ENCODE measurements at places on chromosomes 5 and 9.
A peak's percentile ranks its signal among the peaks of the same experiment; 100 is the strongest.

- DNase-seq: no peak
These were observed 62.9 kb downstream of the SLC28A3 start for GRCh38 chr9:84277646-84278045.

DNA sequence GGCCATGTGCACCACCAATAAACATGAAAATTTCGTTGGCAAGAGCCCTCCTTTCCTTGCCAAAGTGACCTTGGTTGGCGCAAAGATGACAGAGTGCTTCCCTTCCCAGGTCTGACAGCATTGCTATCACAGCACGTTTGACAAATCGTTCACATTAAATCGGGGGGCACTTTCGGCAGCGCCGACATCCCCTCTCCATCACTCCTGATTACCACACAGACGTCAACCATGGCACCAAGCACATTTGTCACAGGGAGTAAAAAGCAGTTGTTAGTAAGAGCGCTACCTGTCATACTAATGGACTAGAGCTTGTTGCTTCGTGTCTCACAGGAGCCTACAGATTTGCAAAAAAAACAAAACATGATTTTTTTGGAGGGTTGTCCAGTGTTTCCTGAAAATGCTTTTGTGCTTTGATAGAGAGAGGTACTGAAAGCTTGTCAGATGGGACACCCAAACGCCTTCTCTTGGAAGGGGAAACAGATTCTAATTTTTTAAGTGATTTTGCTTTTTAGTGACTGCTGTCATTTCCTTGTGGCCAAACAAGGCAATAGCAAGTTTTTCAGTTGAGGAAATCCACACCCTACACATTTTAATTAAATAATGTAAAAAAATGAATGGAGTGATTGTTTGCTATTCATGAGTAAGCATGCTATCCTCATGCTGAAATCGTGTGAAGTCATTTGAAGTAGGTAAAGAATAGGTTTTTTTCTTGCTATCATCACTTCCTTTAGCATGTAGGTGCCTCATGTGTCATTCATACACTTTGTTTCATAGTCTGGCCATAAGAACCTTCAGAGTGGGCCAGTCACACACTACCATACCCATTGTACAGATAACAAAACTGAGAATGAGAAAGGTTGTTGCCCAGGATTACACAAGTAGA, 682.8 kb upstream of the WWC1 start:
- DNase-seq: no peak

DNA sequence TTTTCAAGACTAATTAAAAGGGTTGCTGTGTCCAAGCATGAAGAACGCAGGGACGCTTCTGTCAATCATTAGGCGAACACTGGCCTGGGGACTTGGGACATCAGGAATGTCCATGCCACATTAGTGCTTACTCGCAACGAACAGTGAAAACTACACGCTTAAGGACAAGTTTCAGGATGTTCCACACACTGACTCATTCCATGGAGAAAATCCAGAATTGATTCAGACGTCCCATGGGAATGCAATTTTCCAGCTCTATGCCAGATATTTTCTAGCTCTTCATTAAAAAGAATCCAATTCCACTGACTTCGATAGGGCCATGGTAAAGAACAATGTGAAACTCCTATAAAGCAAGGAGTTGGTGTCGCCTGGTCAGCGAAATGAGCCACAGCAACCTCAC, 98.2 kb downstream of the CAMSAP1 start:
- no peak for DNase-seq

GRCh38 chr5:141510850-141511601, 22.1 kb downstream of the PCDHGC5 start:
- DNase-seq: no peak

GRCh38 chr5:68303038-68303738, 87.6 kb downstream of the PIK3R1 start:
- DNase-seq: no peak

GRCh38 chr9:137077010-137077747, at the start of gene UAP1L1:
TSS of gene UAP1L1 (plus strand) at chr9:137077517. CDS start at chr9:137077533, 16 bp downstream.
- peak; percentile 51 for DNase-seq

- DNase-seq: no peak
These were observed 35.5 kb downstream of the PIP5K1B start for GRCh38 chr9:68740561-68740960.

- no peak for DNase-seq
These were observed 315.5 kb upstream of the RGMB start for GRCh38 chr5:98458004-98458403.

- no peak for DNase-seq
These were observed 395.8 kb downstream of the KDM4C start for GRCh38 chr9:7153566-7153965.

DNA sequence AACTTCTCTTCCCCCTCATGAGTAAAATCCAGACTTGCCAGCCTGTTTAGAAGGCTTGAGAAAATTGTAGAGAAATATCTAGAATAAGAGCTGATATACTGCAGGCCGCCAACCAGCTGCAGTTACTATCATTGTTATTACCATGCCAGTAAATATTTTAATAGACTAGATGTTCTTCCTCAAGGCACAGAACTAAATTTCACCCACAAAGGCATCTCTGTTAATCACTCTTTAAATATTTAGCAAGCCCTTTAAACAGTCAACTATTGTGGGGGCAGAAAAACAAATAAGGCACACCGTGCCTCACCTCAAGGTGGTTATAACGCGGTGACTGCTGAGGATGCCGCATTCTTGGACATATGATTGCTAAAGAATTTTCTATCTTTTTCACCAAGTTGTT, 147.0 kb downstream of the SPOCK1 start:
- DNase-seq: no peak

DNA sequence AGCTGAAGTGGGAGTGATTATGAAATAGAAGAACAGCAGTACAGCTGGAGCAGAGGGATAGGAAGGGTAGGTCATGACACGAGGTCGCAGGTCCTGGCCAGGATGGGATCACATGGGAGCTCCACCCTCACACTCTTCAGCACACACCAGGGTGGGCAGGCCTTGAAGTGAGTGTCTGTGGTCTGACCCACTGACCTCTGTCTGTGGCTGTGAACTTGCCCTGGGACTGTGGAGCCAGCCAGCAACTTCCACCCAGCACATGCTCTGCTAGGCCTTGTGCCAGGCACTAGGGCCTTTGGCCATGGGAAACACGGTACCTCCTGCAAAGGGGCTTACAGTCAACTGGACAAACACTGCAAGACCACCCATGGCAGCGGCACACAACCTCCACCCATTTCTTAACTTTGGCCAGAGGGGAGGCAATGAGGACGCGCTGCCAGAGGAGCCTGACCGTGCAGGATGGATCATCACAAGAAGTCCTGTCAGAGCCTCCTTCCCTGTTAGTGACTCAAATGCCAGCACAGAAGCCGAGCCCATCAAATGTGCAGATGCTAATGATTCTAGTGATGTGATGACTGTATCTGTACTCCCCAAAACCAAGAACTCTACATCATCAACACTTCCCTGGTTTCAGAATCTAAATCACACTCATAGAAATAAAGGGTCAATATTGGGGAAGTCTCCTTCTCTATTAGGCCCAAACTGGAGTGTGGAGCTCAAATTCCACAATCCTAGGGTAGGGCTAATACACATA, 113.6 kb downstream of the DPYSL3 start:
- no peak for DNase-seq

DNA sequence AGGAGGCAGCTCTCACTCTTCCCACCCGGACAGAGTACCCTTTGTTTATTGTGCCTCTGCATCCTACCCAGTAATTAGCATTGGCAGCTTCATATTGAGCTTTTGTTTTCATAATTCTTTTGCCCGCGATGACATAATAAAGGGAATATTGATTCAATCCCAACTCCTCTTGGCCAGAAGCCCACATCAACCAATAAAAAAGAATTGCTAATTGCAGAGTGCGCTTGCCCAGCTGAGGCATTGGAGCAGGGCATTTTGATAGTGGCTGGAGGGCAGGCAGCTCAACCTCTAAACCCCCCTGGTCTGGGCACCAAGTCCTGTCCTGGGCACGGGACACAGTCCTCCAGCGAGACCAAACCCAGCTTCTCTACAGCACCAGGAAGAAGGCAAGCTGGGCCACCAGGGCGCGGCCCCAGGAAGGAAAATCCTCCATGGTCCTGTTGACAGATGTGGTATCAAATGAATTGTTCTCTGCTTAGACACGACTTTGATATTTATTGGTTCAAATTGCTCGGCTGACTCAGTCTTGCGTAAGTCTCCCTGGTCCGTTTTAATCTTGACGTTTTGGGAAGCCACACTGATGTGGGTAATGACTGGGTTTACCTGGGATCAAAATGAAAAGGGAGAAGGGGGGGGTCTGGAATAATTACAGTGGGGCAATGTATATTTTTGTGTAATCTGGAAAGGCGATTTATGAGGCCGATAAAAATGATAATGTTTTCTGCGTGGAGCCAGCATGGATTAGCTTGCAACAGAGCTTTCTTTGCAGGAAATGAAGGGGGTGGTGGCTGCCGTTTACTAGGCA, 220.7 kb upstream of the MSX2 start:
- DNase-seq: no peak

DNA sequence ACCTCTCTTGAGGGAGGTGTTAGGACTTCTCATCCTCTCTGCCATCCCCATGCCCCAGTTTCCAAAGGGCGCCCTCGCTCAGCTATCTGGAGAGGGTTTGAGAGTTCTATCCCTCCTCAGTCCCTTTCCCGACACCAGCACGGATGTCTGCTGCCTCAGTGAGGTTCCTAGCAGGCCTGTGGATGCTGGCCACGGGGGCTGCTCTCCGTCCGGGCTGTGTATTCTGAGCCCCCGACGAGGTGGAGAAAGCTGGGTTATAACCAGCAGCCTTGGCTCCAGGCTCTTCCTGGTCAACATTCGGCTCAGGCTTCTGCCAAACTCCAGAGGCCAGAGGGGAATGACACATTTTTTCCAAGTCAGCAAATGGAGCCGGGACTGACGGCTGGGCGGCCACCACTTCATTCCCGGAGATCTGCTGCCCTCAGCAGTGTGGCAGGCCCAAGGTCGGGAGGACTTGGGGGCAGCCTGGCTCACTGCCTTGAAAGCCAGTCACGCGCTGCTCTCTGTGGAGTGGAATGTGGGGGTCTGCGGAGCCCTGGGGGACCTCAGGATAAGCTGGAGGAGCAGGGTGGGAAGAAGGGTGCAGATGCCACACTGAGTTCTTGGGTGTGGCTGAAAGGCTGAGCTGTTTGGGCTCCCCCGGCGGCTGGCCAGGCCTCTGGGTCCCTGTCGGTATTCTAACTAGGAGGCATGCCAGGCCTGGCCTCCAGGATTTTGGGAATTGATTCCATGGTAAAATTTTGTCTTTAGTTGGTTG, 27.4 kb downstream of the PTPA start:
- DNase-seq: no peak

DNA sequence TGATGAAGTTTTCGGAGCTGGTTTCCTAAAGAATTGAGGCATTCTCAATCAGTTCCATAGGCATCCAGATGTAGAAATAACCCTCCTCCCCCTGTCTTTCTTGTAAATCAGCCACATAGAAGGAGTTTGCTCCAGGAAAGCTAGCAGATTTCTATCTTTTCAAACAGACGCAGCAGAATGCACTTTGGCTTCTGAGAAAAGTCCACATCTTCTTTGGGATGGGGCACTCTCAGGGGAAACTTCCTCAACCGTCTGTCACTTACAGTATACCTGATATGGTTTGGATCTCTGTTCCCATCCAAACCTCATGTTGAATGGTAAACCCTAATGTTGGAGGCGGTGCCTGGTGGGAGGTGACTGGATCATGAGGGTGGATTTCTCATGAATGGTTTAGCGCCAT, 94.1 kb downstream of the SNCAIP start:
- DNase-seq: no peak

Data from T-helper 1 cell (primary cell).